CD4-positive, alpha-beta memory T cell (primary cell): ENCODE measurements at places on chromosomes 1 and 21. TPM values are rescaled to one million over a fixed set of nuclear protein-coding genes. Genes with fewer than 3 reads are reported as not detected.

DNA sequence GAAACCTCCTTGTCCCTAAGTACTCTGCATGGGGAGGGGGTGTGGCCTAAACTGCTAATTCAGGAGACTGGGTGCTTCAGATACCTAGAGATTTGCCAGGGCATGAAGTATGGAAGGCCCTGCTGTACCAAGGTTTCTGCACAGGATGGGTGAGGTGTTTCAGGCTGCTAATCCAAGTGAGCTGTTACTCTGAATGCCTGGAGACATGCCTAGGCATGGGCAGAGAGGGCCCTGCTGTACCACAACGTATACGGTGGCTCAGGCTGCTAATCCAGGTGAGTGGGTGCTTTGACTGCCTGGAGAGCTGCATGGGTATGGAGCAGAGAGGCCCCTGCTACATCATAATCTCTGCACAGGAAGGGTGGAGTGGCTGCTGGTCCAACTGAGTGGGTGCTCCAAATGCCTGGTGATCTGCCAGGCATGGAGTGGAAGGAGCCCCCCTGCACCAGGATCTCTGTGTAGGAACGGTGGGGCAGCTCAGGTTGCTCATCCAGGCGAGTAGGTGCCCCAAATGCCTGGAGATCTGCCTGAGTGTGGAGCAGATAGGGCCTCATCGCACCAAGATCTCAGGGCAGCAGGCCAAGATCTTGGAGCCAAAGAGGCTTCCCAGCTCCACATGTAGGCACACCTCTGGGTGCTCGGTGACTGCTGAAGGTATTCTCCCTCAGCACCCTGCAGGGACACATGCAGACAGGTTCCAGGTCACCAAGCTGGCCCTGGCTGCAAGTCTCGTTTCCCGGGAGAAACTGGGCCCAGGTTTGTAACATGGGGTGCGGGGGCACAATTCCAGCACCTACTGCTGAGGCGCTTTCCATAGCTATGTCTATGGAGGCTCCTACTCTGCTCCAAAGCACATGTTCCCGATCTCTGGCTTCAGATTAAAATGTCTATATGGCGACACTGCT lies 252.5 kb upstream of the PLXNA2 start:
- DNase-seq, result no peak

DNA sequence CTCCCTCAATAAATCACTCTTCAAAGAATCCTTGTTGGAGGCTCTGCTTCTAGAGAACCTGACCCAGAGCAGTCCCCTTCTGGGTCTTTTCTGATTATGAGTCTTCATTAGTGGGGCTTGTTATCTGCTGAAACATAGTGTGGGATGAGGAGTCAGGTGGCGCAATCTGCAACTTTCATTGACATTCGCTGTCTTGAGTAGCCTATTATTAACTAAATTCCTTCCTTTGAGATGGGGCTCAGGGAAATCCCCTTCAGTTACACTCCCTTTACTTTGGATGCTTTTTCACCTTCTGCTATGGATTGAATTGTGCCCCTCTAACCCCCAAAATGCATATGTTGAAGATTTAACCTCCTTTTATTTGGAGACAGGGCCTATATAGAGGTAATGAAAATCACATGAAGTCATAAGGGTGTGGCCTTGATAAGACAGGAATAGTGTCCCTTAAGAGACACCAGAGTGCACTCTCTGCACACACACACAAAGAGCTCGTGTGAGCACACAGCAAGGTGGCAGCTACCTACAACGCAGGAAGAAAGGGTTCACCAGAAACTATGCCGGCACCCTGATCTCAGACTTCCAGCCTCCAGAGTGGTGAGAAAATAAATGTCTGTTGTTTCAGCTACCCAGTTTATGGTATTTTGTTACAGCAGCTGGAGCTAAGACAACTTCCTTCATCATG lies 19.5 kb downstream of the DIO1 start:
- no peak for DNase-seq

- DNase-seq, result no peak
Measured at GRCh38 chr1:236530959-236531358, 7.2 kb downstream of the LGALS8 start.

DNA sequence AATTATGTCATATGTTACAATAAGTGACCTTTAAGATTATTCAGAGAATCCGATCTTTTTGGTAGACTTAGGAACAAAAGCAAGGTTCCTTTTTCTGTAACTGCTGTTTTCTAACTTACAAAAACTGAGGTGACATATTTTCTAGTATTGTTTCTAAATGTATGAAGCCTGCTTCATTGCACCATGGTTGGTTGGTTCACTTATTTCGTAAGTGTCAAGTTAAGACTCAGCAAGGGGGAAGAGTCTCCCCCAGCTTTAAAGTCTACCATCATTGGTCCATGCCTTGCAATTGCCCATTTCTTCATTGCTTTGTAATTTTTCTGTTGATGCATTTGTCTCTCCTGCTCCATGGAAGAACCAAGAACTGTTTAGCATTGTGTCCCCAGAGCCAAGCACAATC lies 136.9 kb downstream of the DISC1 start:
- no peak for DNase-seq

GRCh38 chr1:21247892-21248715 lies 42.2 kb downstream of the ECE1 start:
- DNase-seq, result no peak

DNA sequence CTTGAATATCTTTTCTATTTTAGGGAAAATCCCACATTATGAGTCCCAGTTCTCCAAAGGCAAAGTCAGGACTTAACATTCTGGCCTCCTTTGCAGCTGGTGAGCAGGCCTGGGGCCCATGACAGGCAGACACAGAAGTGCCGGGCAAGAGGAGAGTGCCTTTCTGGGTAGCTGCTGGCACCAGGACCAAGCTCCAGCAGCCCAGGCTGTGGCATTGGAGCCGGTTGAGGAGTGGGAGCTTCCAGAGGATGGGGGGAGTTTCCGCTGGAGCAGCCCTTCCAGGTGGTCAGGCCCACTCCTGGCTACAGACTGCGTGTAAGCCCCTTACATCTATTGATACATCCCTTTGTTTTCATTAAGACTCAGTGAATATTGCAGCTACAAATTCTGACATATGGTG lies 123.9 kb downstream of the URB2 start:
- no peak for DNase-seq

DNA sequence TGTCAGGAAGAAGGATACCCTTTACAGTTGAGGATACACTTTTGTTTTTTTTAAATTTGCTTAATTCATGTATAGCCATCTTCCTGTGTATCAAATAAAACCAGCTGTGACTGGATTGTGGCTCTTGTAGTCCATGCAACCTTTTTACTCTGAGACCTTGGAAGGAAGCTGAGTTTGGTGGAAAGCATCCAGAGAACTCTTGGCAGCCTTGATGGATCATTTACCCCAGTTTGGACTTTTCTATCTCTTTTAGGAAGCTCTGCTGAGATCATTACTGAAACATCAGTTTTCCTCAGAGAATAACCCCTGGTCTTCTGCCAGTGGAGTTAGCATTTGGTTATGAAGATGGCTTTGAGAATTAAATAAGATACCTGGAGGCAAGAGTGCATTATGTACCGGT lies 21.2 kb upstream of the APOBEC4 start:
- no peak for DNase-seq

- DNase-seq, result no peak
Measured at GRCh38 chr1:29474274-29475244, 238.2 kb downstream of the PTPRU start.

DNA sequence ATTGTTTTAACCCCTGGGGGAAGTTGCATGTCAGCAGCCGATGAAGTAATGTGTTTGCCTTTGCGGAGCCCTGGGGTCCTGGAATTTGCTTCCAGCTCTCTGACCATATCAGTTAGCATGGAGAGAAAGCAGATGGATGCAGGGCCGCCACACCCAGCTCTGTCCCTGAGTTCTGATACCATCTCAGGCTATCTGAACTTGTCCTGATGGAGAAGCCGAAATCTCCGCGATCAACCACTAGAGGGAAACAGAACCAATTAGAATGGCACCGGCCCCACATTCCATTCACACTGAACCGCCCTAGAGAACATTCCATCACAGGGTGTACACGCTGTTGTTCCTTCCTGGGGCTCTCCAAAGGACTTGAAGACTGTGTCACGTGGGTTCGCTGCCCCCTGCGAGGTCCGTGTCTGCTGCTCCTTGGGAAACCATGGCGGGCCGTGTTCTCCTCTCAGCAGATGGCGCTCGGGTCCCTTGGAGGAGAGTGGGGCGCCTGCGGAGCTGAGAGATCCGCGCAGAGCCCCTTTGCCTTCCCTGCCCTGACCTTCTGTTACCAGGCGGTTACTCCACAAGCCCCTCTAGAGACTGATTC lies 75.4 kb downstream of the ABCA4 start:
- DNase-seq, result no peak

DNA sequence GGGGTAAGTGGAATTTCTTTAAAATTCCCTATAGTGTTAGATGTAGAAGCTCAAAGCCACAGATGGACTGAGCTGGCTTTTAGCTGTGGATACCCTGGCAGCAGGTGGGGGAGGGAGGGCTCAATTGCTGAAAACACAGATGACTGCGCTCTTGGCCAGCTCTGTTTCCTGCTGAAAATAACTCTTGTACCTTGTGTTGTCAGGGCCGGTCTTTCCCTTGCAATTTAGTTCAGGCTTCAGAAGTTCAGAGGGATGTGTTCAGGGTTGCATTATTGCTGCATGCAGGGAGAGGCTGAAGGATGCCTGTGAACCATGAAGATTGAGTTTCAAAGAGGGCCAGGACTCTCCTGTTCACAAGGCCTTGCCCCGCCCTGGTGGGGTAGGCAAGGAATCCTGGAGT lies 58.1 kb upstream of the GCLM start:
- DNase-seq, result no peak

DNA sequence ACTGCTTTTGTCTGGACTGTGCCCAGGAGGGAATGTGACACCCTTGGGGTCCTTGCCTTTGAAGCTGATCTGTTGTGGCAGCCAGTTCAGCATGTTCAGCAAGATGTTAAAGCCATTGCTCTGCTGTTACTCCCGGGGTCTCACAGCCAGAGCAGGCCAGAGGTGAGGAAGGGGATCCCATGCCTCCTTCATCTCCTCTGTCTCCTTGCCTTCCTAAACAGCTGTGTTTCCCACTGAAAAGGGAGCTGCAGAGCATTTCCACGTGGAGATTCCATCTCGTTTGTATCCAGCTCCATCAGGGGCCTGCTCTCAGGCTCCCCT lies 135.8 kb upstream of the COL6A1 start:
- DNase-seq, result no peak

DNA sequence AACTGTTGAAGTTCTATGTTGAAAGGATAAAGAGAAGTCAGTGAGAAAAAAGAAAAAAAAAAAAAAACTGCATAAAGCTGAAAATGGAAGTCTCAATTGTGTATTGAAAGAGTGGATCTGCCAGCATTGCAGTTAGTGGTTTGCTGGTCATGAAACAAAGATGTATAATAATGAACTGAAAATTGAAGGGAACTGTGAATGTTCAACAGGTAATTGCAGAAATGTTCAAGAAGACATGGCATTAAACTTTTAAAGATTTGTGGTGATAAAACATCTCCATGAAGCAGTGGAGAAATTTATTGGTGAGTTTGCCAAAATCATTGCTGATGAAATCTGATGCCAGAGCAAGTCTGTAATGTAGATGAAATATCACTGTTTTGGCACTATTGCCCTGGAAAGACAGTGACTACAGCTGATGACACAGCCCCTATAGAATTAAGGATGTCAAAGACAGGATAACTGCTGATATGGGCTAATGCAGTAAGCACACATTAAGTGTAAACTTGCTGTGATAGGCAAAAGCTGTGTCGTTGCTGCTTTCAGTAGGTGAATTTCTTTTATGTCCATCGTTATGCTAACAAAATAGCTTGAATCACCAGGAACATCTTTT lies 71.0 kb downstream of the RD3 start:
- no peak for DNase-seq

DNA sequence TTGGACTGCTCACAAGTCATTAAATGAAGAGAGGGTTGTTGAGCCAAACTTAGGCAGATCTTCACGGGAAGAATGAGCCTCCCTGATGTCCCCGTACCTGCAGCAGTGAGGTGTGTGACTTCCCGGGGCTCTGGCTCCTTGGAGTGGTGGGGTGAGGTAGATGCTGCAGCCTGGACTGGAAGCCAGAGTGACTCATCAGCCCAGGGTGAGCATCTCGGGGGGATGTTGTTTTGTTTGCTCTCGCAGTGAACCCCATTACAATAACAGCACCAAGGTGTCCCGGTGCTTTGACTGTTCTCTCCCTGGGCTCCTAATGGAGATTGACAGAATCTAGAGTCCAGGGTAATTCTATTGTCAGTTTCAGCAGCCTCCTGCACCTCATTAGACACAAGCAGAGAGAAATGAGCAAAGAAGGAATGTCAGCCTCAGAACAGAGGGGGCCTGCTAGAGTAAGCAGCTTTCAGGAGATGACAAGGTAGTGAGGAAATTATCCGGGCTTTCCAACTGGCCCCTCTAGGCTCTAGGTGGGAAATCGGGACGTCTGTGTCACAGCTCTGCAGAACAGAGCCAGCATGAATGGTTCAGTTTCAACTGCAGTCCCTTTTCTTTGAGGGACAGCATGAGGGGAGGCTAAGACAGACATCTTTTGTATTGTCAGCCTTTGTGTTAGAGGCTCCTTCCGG lies 36.0 kb upstream of the LRRN2 start:
- no peak for DNase-seq

- DNase-seq, result no peak
Measured at GRCh38 chr21:44050276-44050675, 38.2 kb downstream of the TRAPPC10 start.

DNA sequence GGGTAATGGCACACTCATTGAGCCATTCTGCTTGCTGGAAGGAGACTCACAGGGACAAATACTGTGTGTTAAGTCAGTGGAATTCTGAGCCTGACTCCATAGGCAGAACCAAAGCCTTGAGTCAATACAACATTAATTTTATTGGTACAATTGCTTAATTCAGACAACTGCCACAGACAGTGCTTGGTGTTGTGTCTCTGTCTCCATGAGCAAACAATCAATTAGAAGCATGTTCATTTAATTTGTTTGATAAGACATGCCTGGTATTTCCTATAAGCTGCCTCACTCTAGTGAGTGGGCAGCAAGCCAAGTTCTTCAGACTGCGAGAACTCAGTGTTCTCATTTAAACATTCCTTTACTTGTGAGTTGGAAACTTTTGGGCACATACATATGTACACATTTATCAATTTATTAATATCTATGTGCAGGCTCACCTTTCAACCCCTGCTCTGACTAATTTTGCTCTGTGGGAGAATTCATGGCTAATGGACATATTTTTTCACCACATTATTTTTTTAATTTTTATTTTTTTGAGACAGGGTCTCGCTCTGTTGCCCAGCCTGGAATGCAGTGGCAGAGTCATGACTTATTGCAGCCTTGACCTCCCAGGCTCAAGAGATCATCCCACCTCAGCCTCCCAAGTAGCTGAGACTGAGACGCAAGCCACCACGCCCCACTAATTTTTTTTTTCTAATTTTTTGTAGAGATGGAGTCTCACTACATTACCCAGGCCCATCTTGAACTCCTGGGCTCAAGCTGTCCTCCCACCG lies 4.5 kb upstream of the SRSF10 start:
- DNase-seq, result no peak

GRCh38 chr21:45531393-45532215 lies 10.6 kb downstream of the SLC19A1 start:
- DNase-seq, result peak; percentile 36

- DNase-seq, result no peak
Measured at GRCh38 chr1:212346601-212347000, 61.4 kb downstream of the PPP2R5A start.

BSND gene
- not detected for total RNA-seq

XCL1 gene
- 0.64 TPM for total RNA-seq

AMIGO1 gene
- 28.1 TPM for total RNA-seq

SMYD2 gene
- total RNA-seq, result 41.4 TPM

KANK4 gene
- not detected for total RNA-seq

AMY1B gene
- not detected for total RNA-seq

KRTAP20-1 gene
- not detected for total RNA-seq
